BE2C (cell line): ENCODE measurements at places on chromosomes 12 and 14.

- DNase-seq: no peak
Observed at GRCh38 chr12:66438601-66439000, 136.3 kb downstream of the HELB start.

DNA sequence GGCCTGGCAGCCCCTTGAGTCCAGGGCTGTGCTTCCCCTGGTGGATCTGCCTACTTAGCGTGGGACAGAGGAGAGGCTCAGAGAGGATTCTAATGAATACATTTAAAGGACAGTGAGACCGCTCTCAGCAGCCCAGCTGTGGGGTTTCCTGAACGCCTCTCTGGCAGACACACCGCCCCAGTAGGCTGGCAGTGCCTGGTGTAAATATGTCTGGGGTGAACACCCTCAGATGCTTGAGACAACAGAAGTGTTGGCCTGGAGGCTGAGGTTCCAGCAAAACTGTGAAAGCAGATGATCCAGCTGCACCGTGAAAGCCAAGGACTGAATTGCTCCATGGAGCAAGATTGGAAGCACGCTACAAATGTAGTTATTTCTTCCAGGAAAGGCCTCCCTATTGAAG, 55.1 kb downstream of the LRRC74A start:
- no peak for DNase-seq

DNA sequence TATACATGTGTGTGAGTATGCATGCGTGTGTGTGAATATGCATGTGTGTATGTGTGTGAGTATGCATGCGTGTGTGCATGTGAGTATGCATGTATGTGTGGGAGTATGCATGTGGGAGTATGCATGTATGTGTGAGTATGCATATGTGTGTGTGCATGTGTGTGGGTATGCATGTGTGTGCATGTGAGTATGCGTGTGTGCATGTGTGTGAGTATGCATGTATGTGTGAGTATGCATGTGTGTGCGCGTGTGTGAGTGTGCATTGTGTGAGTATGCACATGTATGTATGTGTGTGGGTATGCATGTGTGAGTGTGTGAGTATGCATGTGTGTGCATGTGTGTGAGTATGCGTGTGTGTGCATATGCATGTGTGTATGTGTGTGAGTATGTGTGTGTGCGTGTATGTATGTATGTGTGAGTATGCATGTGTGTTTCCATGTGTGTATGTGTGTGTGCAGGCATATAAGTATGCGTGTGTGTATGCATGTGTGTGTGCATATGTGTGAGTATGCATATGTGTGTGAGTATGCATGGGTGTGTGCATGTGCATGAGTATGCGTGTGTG, 97.9 kb upstream of the MED13L start:
- no peak for DNase-seq

GRCh38 chr14:96811985-96812667, 14.9 kb downstream of the VRK1 start:
- DNase-seq: no peak

DNA sequence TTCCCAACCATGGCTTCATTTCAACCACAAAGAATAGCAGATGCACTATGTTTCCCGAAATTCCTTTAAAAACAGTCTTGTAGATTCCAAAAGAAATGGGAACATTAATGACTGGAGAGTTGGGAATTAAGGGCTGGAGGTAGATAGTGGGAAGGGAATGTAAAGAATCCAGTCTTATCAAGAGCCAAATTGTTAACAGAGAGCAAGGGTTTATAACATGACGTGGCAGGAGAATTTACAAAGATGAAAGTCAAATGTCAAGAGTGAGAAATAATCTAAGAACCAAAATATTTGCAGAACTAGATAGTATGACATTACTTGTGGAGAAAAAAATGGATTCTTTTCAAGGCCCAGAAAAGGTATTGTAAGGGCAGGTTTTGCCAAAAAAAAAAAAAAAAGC, 200.9 kb downstream of the GRIN2B start:
- no peak for DNase-seq

DNA sequence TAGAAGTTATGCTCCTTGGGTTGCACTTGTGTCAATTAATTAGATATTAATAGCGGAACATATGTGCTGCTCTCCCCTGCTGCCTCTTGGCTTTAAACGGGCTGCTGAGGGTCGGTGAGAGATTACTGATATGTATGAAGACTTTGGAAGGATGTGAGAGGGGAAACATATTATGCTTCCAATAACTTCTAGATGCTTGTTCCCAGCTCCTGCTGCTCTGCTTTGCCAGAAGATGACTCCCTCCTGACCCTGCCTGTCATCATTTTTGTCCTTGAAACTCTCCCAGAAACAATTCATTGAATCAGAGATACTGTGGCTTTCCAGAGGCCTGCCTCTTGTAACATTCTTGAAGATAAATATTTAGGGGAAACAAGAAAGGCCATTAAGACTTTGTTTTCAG, 300.1 kb upstream of the STXBP6 start:
- no peak for DNase-seq

DNA sequence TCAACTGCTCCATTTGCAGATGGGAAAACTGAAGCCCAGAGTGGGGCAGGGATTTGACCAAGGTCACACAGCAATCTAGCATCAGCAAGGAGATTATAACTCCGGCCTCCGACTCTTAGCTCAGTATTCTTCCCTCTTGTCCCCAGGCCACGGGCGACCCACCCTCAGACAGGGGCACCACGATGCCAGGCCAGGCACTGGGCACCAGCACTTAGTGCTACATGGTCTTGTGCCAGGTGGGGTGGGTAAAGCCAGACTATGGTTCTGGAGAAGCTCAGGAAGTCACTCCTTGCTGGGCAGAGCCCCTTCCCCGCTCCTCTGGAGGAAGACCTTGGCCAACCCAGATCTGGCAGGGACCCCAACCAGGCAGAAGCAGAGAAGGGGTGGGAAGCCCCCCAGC, 41.5 kb downstream of the SYNE3 start:
- no peak for DNase-seq

- DNase-seq: no peak
Observed at GRCh38 chr12:7729746-7730145, 17.4 kb downstream of the CLEC4C start.

DNA sequence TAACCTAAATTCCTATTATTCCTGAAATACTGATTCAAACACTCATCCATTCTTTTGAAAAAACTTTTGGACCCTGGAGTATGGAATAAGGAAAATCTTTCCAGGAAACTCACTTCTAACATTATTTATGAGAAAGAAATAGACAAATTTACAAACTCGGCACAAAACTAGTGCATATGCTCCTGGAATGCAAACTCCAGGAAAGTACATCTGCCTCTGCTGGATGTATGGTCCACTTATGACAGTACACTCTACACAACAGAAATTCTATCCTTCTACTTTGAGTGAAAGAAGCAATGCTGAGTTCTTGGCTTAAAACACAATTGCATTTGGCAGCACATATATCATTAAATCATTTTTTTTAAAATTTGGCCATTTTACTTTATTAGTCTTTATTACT, 700.5 kb upstream of the STXBP6 start:
- DNase-seq: no peak

DNA sequence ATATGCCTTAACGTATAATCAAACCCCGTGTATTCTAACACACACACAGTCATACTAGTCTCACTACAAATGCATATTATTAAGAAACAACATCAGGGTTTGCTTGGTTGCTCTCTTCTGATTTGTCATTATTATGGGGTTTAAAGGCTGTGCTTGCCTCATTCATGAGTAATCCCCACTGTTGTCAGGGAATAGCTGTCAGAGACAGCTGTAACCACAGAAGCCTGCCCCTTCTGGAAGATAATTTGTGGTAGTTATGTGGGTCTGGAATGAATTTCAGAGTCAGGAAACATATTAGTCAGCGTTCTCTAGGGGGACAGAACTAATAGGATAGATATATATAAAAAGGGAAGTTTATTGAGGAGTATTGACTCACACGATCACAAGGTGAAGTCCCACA, 456.9 kb upstream of the TMEM132C start:
- DNase-seq: no peak

- DNase-seq: no peak
Observed at GRCh38 chr12:51343201-51343600, 3.3 kb downstream of the CELA1 start.

DNA sequence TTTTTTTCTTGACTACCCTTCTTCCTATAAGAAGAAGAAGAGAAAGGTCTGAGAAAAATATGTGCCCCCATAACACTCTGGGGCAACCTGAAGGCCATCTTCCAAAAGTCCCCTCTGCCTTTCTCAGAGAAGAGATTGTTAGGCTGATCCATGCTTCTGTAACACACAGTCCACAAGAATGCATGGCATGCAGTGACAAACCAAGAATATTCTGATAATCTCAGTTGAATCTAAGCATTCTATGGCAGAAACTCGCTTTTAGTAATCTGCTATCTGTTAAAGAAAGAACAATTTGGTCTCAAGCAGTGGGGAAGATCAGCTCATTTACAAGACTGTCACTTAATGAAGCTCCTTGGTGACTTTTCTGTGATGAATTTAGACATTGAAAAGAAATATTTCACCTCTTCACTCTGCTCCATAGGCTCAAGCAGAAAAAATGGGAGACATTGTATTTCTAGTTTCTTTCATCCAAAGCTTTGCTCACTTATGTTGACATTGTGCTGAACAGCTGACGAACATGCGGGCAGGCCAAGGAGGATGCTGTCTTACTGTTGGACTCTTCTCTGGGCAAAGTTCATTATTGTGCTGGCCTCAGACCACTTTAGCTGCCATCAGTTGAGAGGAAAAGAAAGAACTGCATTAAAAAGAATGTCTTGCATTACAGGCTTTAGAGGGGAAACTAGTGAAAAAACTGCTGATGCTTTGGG, 957.1 kb downstream of the DIO2 start:
- DNase-seq: no peak

- no peak for DNase-seq
Observed at GRCh38 chr14:39555749-39556148, 123.5 kb upstream of the FBXO33 start.

- no peak for DNase-seq
Observed at GRCh38 chr14:51880835-51881580, 20.6 kb downstream of the GNG2 start.
